Left colon (tissue), 2 donors: ENCODE measurements at places on chromosomes 12 and 14. TPM values are rescaled to one million over a fixed set of nuclear protein-coding genes. Genes with fewer than 3 reads are reported as not detected.

Gene LALBA
- not detected for total RNA-seq

Gene REC8
- 6.9 TPM for total RNA-seq

Gene MYL2
- total RNA-seq, result not detected

Gene CCDC59
- total RNA-seq, result 22.7 TPM

Gene SLC4A8
- 0.67 TPM for total RNA-seq

Gene ETNK1
- 81.3 TPM for total RNA-seq
